ENCODE measurements at places on chromosomes 11 and 22.

DNA sequence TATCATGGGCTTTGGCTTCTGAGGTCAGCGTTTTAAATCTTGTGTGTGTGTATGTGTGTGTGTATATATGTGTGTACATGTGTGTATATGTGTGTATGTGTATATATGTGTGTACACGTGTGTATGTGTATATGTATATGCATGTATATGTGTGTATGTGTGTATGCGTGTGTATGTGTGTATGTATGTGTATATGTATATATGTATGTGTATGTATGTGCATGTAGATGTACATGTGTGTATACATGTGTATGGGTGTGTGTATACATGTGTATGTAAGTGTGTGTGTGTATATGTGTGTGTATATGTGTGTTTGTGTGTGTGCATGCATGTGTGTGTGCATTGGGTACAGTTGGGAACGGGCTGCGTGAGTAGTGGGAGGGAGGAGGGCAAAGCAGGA is 123.0 kb downstream of the ST3GAL4 start:
- DNase-seq, result no peak

DNA sequence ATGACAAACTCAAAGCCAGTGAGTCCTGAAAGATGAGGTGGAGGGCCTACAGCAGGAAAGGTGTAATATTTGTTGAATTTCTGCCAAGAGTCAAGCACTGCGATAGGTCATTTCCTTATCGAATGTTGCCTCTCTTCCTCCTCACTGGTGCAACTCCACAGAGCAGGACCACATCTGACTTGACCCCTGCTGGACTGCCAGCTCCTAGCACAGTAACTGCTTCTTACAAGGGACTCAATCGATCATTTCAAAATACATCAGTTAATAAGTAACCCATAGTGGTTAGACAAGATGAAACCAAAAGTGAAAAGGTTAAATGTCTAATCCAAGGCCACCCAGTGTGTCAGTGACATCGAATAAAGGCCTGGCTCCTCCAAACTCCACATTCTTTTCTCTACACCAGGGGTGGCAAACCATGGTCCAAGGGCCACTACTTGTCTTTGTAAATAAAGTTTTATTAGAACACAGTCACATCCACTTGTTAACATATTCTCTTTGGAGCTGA is 98.5 kb upstream of the CSNK2A3 start:
- no peak for DNase-seq

GRCh38 chr22:18100781-18101180 is 9.8 kb upstream of the TUBA8 start:
- no peak for DNase-seq

DNA sequence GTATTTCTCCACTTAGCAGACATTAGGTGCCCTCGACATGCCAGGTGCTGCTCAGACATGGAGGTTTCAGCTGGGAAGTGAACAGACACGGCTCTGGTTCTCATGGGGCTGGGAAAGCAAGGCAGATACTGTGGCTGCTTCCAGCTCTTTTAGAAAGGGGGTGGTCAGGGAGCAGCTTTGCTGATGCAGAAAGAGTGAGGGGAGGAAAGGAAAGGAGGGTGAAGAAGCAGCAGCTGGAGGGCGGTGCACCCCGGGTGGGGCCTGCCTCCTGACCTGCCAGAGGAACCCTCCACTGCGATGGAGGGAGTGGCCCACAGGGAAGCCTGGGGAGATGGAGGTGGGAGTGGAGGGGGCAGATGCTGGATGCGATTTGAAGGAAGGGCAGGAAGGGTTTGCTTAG is 76.8 kb downstream of the MORC2 start:
- no peak for DNase-seq

DNA sequence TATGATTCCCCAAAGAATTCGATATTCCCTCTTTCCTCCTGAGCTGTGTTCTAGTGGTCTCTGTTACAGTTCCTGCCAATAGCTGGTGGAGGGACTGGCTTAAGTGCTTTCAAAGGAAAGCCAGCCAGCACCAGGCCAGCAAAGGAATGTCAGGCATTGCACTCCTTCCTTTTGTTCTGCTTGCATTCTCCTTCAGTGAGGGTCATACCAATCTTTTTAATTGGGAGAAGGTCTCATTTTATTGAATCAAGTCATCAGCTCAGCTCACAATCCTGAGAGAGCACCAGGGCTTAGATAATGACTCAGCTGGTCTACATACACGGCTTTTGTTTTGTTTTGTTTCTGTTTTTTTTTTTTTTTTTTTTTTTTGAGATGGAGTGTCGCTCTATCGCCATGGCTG is 222.9 kb downstream of the NAV2 start:
- no peak for DNase-seq

DNA sequence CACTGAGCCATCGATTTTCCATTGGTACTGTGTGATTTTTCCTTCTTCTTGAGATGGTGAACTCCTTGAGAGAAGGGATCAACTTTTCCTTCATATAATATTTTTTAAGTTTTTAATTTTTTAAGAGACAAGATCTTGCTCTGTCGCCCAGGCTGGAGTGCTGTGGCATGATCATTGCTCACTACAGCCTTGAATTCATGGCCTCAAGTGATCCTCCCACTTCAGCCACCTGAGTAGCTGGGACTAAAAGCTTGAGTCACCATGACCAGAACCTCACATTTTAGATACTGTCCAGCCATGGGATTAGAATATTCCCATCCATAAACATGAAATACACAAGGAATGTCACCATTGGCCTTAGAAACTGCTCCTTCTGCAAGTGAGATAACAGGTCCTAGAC is 66.9 kb upstream of the CHRM4 start:
- DNase-seq, result no peak

- no peak for DNase-seq
Observed at GRCh38 chr11:59773083-59773440, 17.9 kb downstream of the STX3 start.

DNA sequence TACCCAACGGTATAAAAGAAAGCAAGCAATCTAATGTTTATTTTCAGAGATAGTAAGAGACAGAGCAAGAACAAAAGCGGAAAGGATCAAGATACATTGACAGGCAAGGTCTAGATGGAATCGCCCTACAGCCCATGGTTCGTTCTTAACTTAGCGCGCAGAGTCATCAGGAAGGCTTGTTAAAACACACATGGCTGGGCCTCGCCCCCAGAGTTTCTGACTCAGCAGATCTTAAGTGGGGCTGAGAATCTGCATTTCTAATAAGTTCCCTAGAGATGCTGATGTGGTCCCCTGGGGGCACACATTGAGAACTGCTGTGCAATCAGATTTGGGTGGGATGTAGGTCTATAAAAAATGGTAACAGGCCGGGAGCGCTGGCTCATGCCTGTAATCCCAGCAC is 35.8 kb upstream of the CHRM4 start:
- no peak for DNase-seq

DNA sequence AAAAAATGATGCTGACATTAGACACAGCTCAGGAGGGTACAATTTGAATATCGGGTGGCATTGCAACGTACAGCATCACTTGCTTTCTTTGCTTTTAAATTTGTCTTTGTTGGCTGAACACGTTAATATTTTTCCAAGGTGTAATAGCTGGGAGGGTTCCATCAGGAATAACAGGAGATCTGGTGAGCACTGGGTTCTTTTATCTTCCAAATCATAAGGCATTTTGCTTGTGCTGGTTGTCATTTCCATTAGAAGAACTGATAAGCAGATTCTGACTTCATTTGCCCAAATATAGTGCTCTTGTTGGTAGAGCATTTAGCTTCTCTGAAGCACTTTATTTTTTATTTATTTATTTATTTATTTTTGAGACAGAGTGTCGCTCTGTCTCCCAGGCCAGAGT is 48.9 kb downstream of the LMO2 start:
- DNase-seq, result no peak

All from NCI-H1105 (cell line).